Midbrain (tissue), 1 donor: ENCODE measurements at places on chromosomes 16 and 17.

DNA sequence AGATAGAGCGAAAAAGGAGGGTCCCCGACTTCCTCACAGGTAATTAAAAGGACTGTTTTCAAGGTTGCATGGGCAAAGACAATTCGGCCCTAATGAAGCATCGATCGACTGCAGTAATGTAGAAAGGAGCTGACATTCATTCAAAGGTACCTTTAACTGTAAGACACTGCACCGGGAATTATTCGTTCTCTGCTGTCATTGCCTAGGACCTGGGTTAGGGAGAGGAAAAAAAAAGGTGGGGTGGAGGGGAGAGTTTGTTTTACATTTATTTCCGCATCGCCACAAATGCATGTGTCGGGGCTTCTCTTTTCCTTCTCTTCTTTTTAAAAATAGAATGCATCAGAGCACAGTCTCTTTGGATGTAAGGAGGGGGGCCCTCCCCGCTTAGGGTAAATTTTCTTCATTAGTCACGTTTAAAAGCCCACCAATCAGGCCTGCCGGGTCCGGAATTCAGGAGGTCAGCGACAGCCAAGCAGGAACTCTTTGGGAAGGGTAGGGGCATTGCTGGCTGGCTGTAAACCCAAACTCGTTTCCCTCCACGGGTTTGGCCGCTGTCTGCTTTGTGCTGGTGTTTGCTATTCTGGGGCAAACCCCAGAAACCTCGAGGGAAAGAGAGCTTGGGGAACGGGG, 496.2 kb upstream of the ZFHX3 start:
- no peak for DNase-seq

DNA sequence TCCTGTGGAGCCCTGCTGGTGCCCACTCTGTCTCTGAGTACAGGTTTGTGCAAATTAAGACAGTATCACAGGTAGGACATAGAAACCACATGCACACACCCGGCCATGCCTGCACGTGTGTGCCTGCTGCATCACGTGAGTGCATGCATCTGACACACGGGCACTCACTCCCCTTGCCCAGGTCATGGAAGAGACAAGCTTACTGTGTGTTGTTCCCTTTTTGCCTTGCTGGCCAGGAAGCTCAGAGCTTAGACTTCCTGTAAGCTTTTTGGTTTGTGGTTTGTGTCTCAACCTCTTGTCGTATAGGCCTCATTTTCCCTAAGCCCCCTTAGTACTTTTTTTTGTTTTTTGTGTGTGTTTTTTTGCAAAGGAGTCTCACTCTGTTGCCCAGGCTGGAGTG, 25.0 kb downstream of the ZNF469 start:
- DNase-seq = no peak

DNA sequence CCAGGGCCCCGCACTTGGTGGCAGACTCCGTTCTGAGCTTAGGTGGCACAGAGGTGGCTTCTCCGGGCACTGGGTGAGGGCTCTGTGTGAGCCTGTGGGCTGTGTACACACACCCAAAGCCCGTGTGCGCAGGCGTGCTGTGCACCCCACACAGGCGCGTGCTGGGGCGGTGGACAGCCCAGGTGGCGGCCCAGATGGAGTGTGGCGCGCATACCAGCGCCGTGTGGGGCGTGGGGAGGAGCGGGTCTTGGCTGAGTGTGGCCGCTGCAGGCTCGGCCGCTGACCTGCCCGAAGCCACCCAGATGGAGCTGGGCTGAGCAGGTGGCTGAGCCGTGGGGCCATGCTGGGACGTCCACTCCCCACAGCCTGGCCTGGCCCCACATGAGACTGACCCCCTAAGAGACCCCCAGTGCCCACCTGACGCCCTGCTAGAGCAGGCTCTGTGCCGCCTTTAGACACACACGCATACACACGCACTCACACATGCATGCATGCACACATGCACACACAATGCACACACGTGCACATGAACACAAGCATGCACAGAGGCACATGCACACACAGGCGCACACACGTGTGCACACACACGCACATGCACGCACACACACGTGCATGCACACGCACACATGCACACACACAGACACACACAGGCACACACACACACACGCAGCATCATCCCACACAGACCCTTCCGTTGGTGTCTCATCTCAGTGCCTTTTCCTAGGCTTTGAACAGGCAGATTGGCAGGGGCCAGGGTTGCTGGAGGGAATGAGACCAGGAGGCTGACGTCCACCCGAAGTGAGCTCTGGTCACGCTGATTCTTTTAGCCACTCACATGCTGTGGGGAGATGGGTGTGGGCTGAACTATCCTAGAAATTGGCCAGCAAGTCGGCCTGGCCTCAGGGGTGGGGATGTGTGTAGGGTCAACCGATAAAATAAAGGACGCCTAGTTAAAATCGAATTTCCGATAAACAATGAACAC, 2.1 kb downstream of the PRR35 start:
- DNase-seq = no peak

DNA sequence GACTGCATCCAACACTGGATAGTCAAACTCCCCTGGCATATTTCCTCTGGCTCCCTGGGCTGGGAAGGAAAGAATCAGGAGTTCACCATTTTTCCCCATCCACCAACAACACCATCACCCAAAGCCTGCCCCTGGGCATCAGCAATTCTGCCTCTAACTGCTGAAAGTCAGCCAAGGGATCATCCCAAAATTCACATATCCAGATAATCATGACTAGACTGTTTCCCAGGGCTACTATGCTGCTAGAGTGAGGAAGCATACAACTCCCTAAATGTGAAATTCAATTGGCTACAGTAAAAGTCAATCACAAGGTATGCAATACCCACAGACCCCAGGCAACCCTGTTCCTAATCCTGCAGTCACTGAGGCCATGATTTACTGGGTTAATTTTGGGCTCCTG, 230.6 kb downstream of the C16orf95 start:
- DNase-seq = no peak

DNA sequence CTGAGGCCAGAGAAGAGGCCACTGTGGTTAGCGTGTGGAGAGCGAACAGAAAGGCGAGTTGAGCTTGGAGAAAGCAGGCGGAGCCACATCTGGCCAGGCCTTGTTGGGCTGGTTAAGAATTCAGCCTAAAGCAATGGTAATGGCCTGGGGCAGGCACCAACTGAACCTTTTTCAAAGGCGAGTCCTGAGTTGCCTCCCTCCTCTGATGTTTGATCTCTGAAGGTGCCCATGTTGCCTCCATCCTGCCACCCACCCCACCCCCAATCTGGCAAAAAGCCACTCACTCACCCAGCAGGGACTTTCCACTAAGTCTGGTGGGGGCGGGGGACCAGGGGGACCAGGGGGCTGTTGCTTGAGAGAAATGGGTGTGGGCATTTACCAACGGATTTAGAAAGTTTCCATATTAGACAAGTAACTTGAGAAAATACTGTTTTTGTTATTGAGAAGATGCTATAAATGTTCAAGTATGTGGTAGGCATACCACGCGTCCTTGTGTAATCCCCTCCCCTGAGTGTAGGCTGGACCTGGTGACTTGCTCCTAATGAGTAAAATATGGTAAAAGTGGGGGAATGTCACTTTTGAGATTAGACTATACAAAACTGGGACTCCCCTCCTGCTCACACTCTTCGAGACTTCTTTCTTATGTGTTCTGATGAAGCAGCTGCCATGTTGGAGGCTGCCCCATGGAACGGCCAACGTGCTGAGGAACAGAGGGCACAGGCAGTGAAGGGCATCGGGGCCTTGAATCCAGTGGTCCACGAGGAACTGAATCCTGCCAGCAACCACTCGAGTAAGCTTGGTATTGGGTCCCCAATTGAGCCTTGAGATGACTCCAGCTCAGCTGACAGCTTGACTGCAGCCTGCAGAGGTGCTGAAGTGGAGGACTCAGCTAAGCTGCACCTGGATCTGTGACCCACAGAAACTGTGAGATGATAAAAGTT, 29.9 kb upstream of the TNS4 start:
- no peak for DNase-seq

- no peak for DNase-seq
These were observed 71.6 kb downstream of the CDK5R1 start for GRCh38 chr17:32558326-32558955.

- peak; percentile 4 for DNase-seq
These were observed 339.0 kb downstream of the MAF start for GRCh38 chr16:79261481-79261940.

GRCh38 chr16:726438-727290, at the start of the genes CCDC78 and HAGHL:
Gene CCDC78, minus strand, starts transcription at chr16:726443. Its CDS starts 76 bp downstream, at chr16:726367.
Gene HAGHL, plus strand, starts transcription at chr16:727106. Its CDS starts 404 bp downstream, at chr16:727510.
- DNase-seq = peak; percentile 56

DNA sequence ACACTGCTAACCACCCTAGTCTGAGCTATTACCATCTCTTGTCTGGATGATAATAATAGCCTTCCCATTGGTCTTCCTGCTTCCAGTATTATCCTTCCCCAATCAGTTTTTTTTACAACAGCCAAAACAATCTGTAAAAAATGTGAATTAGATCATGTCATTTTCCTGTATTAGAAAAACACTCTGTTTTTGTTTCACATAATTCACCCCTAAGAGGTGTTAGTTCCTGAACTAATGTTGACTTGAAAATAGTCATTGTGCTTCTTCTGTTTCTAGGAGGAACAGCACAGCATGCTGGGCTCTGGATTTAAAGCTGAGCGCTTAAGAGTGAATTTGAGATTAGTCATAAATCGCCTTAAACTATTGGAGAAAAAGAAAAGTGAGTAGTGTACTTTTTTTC, 20.0 kb downstream of the IST1 start:
- no peak for DNase-seq

- peak; percentile 64 for DNase-seq
These were observed 119.1 kb downstream of the RAB11FIP4 start for GRCh38 chr17:31510308-31511194.

- no peak for DNase-seq
These were observed 16.5 kb downstream of the TBX2 start for GRCh38 chr17:61416211-61416539.

- no peak for DNase-seq
These were observed 4.0 kb downstream of the BAIAP3 start for GRCh38 chr16:1337486-1337885.

DNA sequence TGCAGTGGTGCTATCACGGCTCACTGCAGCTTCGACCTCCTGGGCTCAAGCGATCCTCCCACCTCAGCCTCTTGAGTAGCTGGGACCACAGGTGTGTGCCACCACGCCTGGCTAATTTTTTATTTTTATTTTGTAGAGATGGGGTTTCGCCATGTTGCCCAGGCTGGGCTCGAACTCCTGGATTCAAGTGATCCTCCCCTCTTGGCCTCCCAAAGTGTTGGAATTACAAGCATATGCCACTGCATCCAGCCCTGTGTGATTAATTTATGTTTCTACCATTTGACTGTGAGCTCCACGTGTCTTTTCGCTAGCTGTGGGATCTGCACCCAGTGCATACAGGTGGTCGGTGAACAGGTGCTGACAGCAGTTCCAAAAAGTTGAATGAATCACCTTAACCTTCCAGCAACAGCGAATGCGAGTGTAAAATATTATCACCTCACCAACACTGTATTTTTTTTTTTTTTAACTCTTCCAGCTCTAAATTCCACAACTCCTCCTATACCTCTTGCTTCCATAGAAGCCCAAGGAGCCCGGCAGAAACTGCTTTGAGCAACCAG, 484 bp upstream of the NUDT7 start:
- DNase-seq = no peak

- peak; percentile 84 for DNase-seq
These were observed 5.7 kb downstream of the CSNK1D start for GRCh38 chr17:82267575-82268379.

DNA sequence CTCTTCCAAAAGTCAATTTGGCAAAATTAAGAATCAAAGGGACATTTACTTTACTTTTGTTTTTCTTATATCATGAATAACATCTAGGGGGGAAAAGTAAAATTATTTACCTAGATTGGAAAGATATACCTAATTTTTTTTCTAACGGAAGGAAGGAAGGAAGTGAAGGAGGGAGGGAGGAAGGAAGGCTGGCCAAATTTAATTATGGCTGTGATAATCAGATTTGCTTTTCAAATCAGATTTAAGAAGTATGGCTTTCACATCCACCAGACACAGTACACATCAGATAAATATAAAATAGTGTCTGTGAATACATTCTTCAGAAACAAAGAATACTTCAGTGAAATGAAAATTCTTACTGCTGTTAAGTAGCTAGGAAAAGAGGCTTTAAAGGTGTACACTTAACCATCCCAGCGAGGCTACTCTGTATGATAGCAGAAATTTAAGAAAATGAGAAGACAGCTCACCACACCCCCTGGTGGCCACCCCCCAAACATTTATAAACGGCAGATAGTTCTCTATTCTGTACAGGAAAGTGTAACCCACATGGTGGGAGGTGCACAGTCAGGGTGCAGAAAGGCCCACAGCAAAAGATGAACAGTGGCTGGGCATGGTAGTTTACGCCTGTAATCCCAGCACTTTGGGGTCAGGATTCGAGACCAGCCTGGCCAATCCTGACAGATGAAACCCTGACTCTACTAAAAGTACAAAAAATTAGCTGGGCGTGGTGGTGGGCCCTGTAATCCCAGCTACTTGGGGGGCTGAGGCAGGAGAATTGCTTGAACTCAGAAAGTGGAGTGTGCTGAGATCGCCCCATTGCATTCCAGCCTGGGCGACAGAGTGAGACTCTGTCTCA, 150.8 kb downstream of the SSH2 start:
- DNase-seq = peak; percentile 75

- peak; percentile 71 for DNase-seq
These were observed 4.5 kb upstream of the HEXIM1 start for GRCh38 chr17:45143767-45144198.

DNA sequence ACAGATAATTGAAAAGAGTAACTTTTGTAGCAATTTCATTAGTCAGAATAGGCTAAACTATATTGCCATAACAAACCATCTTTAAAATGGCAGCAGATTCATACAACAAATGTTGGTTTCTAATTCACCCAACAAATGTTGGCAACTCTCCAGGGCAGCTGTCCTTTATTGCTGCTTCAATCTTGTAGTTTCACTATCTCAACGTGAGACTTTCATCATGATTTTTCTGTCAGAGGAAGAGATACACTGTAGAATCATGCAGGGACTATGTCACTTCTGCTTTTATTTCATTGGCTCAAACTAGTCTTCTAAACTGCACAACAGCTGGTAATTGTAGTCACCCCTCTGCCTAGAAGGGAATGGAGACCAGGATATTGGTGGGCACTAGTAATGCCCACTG, 174.2 kb downstream of the TANC2 start:
- peak; percentile 34 for DNase-seq

DNA sequence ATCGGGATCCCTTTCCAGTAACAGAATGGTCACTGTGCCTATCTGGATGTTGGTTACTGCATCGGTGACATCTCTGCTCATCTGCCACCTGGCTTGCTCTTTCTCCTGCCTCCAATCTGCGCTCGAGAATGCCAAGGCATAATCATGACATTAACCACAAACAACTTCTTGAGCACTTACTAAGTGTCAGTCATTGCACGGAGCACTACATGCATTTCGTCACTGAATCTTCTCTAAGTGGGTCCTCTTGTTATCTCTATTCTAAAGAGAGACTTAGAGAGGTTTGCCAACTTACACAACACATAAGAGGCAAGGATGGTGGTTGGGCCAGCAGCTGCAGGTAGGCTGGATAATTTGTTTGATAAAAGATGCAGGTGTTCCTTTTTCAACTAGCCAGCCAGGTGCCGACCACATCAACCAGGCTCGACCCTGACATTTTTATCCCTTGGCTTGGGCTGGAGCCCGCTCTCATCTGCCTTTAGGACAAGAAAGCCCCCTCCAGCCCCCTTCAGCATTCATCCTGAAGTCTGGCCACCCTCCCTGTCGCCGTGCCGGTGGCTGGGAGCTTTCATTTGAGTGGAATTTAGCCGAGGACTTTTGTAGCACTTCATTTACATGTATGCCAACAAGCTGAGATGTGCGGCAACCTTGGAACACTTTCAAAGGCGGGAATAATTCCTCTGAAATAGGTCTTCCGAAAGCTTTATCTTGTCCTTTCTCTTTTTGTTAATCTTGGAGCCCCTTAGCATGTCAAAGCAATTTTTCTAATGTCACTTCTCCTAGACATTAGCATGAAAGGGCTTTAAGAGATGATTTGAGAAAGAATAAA, 89.3 kb upstream of the NKD1 start:
- DNase-seq = no peak
